SHP77 (cell line): ENCODE measurements at places on chromosomes 6 and 20.
A peak's percentile ranks its signal among the peaks of the same experiment; 100 is the strongest.

GRCh38 chr20:46751856-46752255, 42.4 kb downstream of the SLC2A10 start:
- DNase-seq: peak; percentile 83

DNA sequence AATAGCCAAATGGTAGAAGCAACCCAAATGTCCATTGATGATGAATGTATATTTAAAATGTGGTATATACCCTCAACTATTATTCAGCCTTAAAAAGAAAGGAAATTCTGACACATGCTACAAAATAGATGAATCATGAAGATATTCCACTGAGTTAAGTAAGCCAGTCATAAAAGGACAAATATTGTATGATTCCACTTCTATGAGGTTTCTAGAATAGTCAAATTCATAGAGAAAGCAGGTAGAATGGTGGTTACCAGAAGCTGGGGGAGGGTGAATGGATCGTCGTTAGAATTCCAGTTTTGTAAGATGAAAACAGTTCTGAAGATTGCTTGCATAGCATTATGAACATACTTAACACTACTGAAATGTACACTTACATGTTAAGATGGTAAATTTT, 214.3 kb upstream of the MYLIP start:
- no peak for DNase-seq

DNA sequence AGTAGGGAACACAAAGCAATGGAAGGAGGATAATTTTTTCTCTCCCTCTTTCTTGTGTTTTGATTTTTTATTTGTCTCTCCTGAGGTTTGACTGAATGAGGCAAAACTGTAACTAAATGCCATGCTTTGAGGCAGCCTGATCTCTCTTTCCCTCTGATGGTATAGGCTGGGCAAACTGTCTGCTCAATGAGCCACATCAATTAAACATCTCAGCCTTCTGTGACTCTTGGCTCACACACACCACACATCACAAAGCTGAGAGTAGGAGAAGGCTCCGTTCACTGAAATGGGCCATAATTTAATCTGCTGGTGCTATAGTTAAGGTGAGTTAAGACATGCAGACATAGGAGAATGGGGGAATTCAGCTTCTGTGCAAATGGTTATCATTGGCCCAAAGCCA, 28.1 kb upstream of the SCGN start:
- DNase-seq: peak; percentile 19

GRCh38 chr6:100172322-100172713, 178.3 kb upstream of the MCHR2 start:
- no peak for DNase-seq

GRCh38 chr6:156688620-156688971, 88.6 kb upstream of the ARID1B start:
- no peak for DNase-seq

- DNase-seq: no peak
Measured at GRCh38 chr6:10587656-10588406, 66.7 kb downstream of the GCNT2 start.

DNA sequence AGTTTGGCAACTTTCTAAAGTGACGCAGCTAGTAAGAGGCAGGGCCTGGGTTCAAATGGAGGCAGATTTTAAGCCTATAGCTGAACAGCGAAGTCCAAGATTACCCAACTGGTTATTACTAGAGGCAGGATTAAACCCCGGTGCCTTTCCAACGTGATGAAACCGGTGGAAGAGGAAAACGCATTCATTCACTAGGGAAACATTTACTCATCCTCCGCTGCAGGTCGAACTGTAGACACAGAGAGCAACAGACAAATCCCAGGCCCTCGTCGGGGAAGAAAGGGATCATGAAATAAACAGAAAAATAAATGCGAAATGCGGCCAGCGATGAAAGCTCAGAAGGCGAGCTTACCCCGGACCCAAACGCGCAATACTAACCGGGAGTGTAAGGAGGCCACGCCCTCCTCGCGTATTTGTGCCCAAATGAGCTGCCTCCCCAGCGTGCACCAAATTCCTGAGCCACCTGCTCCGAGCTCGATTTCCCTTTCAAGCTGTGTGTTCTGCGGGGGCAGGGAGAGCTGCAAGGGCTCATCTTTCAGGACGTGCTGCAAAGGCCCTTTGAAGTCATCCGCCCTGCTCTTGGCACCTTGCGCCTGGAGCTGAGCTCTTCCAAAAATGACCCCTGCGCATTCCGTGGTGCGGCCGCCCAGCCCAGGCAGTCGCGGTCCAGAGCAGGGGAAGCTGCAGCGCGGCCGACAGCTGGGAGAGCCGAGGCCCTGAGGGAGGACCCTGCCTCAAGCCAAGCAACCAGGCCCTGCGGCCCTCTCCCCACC, 46.9 kb downstream of the PDYN start:
- no peak for DNase-seq
